Right atrium auricular region (tissue), 2 donors: ENCODE measurements at places on chromosomes 6 and 20. TPM values are rescaled to one million over a fixed set of nuclear protein-coding genes. Genes with fewer than 3 reads are reported as not detected.

The COL9A3 gene
- total RNA-seq = 4.2 TPM

The TTK gene
- total RNA-seq = 0.08 TPM

The HLA-DPA1 gene
- total RNA-seq = 13.1 TPM

The RNF8 gene
- total RNA-seq = 17.3 TPM

The SLC39A7 gene
- 67.0 TPM for total RNA-seq

The PFDN4 gene
- total RNA-seq = 48.2 TPM

DNA sequence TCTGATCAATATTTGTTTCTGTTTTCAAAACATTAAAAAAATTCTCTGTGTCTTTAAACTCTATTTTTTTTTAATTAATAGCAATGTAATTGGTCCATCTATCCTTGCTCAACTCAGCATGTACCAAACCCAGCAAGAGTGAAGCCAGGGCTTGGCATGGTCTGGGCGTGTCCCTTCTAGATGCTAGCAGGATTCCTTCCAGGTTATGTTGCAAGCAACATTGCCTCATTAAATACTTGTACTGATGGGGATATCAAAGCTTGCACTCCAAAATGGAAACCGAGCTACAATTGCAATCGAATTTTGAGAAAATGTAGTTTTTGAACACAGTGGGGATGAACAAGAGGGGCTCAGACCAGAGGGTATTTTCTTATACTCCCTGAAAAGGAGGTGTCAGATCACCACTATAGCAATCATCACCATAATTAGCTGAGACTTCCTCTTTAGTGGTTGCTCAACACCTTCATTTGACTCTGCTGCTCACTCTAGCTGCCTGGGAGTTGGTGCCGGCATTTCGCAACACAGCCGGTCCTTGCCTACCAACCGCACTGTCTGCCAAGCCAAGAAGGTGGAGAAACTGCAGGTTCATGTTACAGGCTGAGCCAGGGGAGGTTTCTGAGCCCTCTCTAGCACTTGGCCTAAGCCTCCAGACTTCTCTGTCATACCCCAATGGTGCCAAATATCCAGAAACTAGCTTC lies 67.8 kb upstream of the RALGAPA2 start:
- peak; percentile 87 for DNase-seq

DNA sequence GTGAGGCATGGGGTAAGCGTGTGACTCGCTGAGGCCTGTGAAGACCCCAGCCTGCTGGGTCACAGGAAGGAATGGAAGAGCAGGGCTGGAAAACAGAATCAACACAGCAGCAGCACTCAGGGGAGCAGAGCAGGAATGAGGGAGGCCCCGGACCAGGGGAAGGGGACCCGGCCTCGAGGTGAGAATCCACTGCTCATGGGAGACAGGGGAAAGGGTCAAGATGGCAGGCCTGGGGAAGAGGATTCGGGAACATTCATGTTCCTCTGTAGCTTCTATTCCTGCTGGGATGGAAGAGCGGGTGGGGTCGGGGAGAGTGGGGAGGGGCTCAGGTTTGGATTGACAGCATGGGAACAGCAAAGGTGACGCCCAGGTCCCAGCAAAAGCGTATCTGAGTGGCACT lies 59.4 kb downstream of the NPEPL1 start:
- DNase-seq = peak; percentile 11

DNA sequence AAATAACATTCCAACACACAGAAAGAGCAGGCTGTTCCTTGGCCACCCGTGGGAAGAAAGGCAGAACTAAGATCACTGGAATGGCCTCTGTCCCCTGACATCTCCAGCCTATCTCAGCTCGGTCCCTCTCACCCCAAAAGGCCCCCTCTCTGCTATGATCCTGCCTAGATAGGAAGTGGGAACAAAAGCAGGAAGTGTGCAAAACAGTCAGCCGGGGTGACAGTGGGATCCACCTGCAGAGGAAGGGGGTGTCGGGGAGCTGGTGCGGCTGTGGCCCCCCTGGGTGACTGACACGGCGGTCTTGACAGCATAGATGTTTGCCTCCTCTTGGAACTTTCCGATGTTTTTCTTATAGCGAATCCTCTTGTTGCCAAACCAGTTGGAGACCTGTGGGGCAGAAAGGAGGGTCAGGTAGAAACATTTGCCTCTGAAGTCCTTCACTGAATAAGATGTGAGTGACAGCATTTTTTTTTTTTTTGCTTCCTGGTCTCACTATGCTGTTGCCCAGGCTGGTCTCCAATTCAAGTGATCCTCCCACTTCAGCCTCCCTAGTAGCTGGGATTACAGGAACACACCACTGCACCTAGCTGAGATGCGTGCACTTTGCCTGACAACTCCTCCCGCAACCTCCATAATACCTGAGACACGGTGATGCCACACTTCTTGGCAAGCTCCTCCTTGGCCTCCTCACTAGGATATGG lies 2.8 kb downstream of the PBX2 start:
- DNase-seq = no peak

DNA sequence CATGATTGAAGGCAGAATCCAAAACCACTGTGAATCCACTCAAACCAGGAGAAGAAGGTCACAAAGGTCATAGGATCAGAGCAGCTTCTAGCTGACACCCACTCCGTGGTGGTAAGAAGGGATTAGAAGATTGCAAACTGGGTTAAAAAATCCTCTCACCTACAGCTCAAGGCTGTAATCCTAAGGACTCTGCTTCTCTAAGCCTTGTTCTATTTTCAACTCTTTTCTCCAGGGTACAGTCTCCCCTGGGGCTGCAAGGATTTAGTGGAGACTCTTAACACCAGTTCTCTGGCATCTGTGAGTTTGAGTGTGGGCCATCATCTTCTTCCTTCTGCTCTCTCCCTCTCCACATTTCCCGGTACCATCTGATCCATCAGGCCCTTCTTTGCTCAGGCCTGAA lies at the start of gene GUCA1A:
Gene GUCA1A, plus strand, starts transcription at position 264 of the 400 bp plus-strand sequence. CDS start 250 bp downstream, outside the sequence.
- no peak for DNase-seq

DNA sequence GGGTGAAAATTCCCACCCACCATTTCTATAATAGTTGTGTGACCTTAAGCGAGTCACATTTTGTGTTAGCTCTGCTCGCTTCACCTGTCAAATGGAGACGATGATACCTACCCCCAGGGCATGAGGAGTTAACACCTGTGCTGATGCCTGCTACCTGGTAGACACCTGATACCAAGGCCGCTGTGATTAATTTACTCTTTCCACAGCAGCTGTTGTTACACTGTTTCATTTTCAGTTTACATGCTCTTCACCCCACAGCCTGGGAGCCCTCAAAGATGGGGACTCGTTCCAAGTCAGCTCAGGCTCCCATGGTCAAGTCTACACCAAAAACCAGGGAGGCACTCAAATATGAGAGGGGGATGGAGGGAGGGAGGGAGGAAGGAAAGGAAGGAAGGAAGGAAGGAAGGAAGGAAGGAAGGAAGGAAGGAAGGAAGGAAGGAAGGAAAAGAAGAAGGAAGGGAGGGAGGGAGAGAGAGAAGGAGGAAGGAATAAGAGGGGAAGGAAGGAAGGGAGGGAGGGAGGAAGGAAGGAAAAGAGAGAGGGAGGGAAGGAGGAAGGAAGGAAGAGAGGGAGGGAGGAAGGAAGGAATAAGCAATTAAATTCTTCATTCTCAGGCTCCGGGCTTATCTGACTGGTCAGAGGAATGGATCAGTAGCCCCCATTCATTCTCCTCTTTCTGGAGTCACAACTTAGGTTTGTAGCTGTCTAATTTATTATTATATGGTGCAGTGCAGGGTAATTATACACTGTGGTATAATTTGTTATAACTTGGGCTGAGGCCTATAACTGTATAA lies 40.9 kb downstream of the PDYN start:
- DNase-seq = no peak

DNA sequence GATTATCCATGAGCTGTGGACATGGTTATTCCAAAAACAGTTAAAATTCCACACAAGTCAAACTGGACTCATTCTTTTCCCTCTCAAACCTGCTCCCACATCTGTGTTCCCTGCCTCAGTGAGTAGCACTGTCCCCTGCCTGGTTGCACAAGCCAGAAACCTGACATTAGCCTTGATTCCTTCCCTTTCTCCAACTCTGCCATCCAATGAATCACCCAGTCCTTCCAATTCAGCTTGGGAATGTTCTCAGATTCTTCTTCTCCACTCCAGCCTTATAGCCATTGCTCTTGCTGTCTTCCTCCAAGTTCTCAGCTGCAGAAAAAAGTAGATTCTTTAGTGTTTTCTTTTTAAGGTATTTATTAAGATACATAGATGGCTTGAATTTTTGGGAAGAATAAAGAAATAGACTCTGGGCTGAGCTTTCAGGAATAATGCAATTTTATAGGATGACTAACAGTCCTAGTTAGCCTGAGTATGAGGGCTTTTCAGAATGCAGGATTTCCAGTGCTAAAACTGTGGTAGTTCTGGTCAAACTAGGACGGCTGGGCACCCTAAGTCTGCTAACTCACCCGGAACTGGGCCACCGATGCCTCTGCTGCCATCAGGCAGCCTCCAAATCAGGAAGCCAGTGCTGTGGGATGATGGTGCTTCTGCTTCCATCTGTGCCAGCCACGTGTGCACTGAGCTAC lies 18.2 kb upstream of the SASH1 start:
- DNase-seq = no peak

DNA sequence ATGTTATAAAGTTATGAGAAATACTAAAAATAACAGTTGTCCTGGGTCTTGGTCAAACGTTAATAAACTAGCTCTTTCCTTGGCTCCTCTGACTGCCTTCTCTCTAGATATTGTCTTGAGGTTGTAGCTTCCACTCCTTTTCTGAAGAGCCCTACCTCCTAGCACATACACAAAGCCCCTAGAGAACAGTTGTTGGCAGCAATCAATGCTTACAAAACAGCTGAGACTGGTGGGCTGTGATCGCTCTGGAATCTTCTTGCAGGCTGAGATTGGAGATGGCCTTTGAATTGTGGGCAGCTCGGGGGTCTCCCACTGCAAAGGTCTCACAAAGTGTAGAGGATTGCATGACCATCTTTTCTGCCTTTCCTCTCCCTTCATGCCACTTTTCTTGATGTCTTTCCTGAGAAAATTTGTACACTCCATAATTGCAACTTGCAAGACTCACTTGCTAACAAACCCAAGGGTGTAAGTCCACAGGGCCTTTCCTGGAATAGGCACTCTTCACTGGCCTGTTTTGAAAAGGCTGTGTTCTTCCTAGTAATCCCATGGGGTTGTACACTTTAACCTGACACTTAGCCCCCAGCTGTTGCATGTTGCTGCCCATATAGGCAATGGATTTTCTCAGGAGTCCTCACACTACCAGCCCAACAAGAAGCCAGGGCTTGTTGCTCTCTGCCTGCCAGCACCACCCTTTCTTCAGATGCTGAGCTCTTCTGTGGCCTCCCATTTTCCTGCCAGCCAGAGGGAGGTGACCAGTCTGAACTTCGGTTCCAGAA lies 99.9 kb downstream of the TCP11 start:
- no peak for DNase-seq

- DNase-seq = no peak
Measured at GRCh38 chr6:29656157-29656556, 735 bp upstream of the MOG start.

DNA sequence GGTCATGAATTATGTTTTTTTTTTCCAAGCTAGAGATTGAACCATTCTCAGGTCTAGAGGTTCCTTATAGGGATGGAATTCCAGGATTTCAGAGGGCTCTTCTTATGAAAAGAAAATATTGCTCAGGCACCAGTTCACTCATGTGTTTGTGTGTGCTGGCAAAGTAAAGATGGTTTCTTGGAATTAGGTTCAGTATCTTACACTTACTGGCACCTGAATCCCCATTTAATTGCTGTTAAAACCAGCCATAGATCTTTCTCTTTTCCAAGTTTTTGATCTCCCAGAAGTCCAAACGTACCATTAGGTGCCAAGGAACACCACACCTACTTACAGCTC lies 508.4 kb downstream of the CDH26 start:
- DNase-seq = no peak

GRCh38 chr6:87274660-87275274 lies 47.6 kb upstream of the SMIM8 start:
- DNase-seq = no peak

GRCh38 chr20:34363465-34364222 lies 571 bp downstream of the ITCH start:
- DNase-seq = no peak

DNA sequence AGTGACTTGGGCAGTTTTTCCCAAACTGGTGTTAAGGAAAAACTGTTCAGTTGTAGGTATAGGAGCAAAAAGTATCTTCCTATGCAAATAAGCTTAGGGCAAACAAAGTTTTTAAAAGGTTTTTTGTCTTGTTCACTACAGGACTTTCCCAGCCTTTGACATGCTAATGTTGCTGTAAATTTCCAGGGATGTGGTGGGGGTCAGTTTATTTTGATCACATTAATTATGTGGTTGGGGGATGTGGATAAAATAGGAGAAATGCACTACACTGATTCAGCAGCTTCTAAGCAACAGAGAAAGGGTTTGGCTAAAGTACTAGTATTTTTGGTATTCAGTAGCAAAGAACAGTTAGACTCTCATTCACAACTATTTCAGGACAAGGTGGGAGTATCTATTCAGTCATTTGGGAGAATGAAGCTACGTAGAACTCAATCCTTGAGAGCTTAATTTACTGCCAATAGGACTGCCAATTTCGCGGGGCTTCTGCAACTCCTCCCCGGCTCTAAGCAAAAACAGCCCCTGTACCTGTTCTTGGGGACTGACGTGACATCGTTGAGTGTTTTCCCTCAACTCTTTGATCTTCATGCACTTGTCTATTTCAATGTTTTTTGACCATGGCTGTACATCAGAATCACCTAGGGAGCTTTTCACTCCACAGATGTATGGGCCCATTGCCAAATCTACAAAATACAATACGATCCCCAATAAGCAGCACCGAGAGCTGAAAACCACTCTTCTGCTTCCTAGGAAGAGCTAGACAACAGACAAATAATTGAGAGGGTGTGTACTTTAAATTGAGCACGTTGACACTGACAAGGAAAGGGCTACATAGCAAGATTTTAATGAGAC lies 94.8 kb upstream of the NHSL1 start:
- DNase-seq = no peak

GRCh38 chr6:166752097-166752496 lies 125.0 kb upstream of the RPS6KA2 start:
- no peak for DNase-seq

DNA sequence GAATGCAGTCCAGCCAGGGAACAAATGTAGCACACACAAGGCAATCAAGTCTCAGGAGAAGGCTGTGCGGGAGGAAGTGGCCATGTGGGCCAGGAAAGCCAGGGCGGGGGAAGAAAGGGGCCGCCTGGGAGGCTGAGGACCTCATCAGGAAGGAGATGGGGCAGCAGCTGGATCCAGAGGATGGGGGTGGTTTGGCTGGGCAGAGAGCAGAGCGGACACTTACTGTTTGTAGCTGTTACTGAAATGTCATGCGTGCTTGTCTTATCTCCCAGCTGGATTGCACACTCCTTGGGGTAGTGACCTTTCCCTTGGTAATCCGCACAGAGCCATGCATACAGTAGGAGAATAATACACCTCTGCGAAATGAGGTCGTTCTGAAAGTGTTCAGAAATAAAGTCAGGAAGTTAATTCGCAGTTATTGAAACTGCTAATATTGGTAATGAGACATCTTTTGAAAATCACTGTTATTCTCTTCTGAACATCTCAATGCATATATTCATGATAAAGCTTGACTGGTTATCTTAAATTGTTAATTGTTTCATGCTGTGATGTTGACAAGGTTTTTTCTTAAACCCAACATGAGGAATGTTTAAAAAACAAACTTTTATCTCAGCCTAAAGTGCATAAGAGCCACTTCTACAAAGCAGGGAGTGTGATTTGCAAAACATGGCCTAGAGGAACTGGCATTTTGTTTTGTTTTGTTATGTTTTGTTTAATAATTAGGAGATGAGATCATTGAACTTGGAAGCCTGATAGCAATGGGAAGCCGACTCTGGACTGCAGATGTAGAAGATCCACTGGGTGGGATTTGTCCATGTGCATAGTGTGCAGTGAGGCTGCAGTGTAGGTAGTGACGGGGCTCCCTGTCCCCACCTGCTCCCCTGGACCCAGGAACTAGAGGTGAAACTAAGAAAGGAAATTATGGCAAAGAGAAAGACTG lies 18.0 kb upstream of the MAP3K4 start:
- no peak for DNase-seq
